Substantia nigra (tissue), 51 donors: ENCODE measurements at places on chromosomes 16 and 17.

- DNase-seq, result peak; percentile 38
These were observed 65.0 kb downstream of the SMG6 start for GRCh38 chr17:2238432-2239169.

DNA sequence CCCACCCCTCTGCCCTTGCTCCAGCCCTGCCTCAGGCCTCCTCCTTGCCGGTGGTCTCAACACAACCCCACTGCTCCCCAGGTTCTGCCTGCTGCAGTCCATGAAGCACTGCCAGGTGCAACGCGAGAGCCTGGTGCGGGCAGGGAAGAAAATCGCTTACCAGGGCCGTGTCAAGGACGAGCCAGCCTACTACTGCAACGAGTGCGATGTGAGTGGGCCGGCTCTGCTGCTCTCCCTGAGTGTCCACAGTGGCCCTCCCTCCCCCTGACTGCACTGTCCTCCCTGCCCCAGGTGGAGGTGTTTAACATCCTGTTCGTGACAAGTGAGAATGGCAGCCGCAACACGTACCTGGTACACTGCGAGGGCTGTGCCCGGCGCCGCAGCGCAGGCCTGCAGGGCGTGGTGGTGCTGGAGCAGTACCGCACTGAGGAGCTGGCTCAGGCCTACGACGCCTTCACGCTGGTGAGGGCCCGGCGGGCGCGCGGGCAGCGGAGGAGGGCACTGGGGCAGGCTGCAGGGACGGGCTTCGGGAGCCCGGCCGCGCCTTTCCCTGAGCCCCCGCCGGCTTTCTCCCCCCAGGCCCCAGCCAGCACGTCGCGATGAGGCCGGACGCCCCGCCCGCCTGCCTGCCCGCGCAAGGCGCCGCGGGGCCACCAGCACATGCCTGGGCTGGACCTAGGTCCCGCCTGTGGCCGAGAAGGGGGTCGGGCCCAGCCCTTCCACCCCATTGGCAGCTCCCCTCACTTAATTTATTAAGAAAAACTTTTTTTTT is 1.8 kb upstream of the TMEM88 start:
- no peak for DNase-seq

DNA sequence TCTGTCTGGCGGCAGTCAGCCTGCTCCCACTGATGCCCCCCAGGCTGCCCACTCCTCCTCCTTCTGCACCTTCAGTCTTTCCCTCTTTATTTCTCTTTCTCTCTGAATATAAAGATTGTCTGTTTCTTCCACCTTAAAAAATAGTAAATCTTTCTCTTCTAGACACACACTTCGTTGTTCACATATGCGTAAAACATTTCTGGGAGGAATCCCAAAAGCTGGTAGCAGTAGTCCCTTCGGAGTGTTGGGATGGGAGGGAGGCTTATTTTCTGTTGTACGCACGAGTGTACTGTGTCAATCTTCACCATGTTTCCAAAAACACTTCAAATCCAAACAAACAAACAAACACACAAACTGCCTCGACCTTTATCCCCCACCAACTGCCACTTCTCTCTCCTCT is 9.9 kb downstream of the OSBPL7 start:
- DNase-seq, result no peak

GRCh38 chr17:61397086-61397842 is 2.4 kb upstream of the TBX2 start:
- no peak for DNase-seq

DNA sequence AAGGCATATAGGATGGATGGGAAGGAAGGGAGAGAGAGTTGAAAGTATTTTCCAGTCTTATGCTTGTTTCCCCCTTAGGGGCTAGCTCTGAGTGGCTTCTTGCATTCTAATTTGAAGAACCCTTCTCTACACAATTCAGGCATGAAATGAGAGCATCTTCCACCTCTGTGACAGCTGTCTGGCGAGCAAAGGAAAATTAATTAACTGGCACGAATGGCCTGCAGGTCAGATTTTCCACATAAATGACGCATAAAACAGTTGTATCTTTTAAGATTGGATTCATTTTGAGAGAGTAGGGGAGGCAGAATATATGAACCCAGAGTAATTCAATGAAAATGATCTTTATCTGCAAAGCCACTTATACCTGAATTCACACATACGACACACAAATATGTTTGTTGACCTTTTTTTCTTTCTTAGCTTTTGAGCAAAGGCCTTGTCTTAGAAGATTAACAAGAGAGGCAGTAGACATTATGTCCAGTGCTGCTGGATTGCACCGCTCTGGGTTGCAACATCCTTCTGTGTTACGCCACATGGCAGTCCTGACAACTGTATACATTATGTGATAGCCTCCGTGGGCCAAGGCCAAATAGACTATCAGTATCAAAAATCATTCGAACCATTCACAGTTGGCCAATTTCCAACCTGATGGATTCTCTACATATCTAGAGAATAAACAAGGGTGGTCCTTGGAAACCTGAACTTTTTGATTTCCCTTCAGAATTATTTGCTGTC is 173.0 kb upstream of the GOT2 start:
- DNase-seq, result no peak

- DNase-seq, result no peak
These were observed 18.5 kb upstream of the SPNS2 start for GRCh38 chr17:4479982-4480751.

- DNase-seq, result peak; percentile 0
These were observed 17.1 kb downstream of the C16orf82 start for GRCh38 chr16:27083861-27084261.

DNA sequence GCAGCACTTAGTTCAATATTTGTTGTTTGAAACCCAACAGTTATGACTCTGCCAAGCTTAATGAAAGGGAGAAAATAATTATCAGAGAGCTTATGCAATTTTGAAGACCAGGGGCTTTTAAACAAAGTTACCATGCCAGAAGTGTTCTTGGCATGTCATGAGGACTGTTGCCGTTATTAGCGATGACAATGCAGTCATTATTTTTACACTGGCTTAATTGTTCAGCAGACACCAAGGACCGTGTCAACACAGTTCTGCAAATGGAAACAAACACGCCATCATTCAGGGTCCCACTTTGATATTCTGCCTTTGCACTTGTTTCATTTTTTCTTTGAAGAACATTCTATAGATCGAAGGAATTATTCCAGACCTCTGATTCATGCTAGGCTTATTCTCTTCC is 518.5 kb downstream of the CDH13 start:
- DNase-seq, result no peak

DNA sequence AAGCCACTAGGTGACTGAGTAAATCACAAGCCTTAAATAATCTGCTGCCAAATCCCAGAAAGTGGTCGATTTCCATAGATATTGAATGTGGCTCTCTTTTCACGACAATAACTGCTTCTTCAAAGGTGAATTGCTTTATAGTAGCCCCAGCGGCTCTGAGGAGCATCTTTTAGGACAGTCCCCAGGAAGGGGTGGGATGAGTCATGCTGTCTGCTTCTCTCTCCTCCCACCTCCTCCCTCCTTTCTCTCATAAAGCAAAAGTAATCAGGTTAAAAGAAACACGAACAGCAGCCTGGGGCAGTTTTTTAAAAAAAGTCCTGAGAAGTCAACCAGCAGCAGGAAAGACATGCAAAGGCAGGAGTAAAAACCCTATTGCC is 1.8 kb downstream of the KIAA0513 start:
- no peak for DNase-seq

DNA sequence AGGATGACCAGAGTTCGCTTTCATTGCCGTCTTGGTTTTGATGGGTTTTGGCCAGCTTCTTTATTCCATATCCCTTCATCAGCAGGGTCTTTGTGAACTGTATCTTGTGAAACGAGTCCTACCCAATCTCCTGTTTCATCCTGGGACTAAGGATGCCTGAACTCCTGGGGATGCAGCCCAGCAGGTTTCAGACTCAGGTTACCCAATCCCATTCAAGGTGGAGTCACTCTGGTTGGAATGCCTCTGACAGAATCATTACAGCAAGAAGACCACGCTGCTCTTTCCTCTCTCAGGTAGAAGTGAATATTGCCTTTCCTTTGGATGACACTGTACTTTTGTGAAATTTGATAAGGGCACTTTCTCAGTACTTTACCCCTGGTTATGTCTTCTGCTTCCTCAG is 98.1 kb downstream of the CDH11 start:
- no peak for DNase-seq

DNA sequence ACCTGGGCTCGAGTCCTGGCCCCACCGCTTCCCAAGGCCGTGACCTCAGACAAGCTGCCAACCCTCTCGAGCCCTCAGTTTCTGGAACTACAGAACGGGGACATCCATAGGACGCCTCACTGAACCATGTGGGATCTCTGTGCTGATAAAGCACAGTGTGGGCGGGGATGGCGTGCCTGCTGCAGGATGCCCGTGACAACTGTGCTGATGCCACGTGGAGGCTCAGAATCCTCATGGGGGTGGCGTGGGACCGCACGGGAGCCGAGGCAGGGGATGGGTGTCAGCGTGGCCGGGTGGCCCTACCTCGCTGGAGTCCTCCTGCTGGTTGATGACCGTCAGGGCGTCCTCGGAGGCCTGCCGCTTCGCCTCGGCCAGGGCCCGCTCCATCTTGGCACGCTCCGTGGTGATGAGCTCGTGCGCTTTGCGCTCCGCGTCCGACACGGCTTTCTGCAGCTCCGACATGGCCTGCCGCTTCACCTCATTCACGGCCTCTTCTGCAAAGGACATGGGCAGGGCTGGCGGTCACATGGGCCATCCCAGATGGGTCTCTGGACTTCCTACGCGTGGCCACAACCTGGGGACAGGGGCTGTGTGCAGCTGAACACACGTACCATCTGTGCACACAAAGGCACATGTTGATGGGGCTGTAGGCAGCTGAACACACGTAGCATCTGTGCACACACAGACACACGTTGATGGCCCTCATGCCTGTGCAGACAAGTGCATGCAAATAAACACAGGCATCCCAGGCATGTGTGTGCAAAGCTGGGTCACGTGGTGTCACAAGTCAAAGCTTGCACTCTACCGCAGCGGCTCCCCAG is 12.7 kb upstream of the PABPN1L start:
- no peak for DNase-seq

GRCh38 chr17:19747829-19748806 is at the start of gene ALDH3A1:
Gene ALDH3A1, minus strand, starts transcription at chr17:19748298. Its CDS starts 3,169 bp downstream, at chr17:19745129.
- no peak for DNase-seq

- DNase-seq, result no peak
These were observed 27.5 kb downstream of the TVP23A start for GRCh38 chr16:10791048-10791447.

DNA sequence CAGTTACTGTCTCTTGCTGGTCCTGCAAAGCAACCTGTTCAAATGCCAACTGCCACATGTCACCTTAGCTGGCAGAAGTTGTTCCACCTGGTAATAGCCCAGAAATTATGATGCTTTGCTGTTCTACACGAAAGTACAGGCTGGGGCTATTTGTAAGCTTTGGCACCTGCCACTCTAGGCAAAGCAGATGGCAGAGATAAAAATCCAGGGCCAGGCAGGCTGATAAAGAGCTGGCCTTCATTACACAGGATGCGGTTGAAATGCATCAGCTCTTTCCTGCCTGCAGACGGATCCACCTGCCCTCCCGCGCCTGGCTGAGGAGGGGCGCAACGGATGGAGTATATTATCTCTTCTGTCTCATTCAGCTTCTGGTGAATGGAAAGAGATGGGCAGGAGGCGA is 29.3 kb upstream of the KDM8 start:
- DNase-seq, result no peak

DNA sequence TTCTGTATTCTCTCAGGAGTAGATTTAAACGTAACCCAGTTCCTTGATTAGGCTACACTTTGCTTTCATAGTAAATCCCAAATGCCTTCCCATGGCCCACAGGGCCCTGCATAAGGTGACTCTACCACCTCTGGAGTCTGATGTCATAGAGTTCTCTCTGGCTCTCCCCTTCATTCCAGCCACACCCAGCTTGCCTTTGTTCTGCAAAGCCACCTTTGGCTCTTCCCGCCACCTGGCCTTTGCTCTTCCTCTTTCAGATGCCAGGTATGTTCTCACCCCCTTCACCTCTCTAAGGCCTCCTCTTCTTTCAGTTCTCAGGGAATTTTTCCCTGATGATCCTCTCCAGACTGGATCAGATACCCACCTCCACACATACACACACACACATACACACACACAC is 141.3 kb upstream of the HSBP1 start:
- DNase-seq, result no peak

GRCh38 chr17:50630524-50631194 is 4.0 kb upstream of the ABCC3 start:
- no peak for DNase-seq

DNA sequence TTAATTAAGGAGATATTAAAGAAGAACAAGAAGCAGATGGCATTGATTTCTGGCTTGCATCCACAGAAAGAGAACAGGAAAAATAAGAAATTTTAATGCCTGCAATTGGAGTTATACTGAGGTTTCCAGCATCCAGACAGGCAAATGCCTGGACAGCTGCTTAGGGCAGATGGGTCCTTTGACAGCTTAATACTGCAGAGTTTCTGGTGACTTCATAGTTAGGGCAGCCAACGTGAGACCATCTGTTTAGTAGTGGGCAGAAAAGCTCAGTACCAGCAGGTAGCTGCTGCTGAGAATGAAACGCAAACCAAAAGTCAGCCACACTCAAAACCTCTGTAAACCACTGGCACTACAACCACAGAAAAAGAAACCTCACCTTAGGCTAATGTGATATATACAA is 109.8 kb downstream of the CDK5R1 start:
- no peak for DNase-seq

GRCh38 chr16:81524382-81524781 is 79.8 kb downstream of the CMIP start:
- no peak for DNase-seq

DNA sequence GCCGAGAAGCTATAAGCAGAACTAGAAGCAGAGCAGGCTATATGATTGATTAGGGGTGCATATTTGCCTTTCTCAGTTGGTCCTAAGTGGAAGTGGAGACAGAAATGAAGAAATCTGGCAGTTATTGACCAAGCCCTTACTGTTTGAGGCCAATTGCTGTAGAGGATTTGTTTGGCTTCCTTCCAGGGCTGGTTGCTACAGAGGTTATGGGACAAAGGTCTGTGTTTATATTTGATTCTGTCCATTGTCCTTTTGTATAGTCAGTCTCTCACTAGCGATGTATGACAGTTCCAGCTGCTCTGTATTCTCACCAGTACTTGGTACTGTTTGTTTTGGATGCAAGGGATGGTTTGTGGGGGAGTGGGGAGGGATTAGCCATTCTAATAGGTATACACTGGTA is 7.3 kb upstream of the ALOX15 start:
- DNase-seq, result no peak

GRCh38 chr17:47335101-47335936 is 11.6 kb downstream of the EFCAB13 start:
- no peak for DNase-seq

GRCh38 chr16:49755716-49756505 is 100.0 kb downstream of the ZNF423 start:
- no peak for DNase-seq

GRCh38 chr17:79038545-79039135 is 14.7 kb downstream of the C1QTNF1 start:
- DNase-seq, result no peak

GRCh38 chr16:67034487-67034886 is 5.5 kb downstream of the CBFB start:
- DNase-seq, result no peak

DNA sequence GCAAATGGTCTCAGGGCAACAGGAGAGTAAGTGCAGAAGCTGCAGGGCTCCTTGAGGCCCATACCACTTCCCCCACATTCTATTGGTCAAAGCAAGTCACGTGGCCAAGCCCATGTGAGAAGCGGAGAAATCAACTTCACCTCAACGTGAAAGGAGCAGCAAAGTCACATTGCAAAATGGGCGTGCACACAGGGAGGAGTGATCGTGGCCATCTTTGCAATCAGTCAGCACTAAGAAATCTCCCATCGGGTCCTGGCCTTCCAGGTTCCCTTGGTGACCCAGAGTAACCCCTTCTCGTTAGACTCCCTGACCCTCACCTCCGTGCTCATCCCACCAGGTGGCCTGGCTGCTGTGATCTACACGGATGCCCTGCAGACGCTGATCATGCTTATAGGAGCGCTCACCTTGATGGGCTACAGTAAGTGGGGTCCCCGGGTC is 38.0 kb downstream of the SLC5A11 start:
- DNase-seq, result no peak
